ENCODE measurements at places on chromosomes 4 and X. TPM values are rescaled to one million over a fixed set of nuclear protein-coding genes. Genes with fewer than 3 reads are reported as not detected.

DNA sequence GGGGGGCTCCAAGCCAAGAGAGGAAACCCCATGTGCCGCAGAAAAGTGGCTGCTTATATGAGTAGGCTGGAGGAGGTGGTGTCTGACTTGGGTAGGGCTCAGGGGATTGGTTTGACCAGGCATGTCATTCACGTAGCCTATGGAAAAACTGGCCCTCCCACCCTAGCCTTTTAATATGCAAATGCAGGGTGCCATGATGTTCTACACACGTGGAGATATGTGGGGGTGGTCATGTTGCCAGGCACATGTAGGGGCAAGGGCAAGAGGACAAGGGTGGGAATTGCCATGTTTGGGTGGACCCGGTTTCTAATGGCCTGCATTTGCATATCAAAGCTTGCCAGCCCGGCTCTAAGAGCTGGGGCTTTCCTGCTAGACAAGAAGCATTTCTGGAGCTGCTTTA lies 86.9 kb upstream of the SHISA3 start:
- no peak for DNase-seq

DNA sequence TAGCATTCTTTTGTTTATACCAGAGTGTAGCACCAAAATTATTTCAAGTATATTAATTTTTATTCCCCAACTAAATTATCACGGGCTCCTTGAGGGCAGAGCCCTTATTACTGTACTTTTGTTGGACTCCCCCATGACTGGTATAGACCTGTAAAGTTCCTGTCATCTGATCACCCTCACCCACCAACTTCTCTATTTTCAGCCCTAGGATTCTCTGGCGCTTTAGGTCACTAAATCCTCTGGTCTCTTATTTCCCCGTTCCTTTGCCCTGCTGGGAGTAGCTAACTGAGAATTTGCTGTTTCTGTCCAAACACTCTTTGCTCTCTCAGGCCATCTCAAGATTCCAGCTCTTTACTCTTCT lies 3.2 kb upstream of the XKRX start:
- no peak for DNase-seq

GRCh38 chr4:176641237-176641636 lies 151.5 kb downstream of the VEGFC start:
- no peak for DNase-seq

The NAP1L3 gene
- total RNA-seq = 14.3 TPM

The MAGEA8 gene
- total RNA-seq = not detected

- no peak for DNase-seq
Observed at GRCh38 chr4:53937918-53938317, 126.5 kb downstream of the CHIC2 start.

DNA sequence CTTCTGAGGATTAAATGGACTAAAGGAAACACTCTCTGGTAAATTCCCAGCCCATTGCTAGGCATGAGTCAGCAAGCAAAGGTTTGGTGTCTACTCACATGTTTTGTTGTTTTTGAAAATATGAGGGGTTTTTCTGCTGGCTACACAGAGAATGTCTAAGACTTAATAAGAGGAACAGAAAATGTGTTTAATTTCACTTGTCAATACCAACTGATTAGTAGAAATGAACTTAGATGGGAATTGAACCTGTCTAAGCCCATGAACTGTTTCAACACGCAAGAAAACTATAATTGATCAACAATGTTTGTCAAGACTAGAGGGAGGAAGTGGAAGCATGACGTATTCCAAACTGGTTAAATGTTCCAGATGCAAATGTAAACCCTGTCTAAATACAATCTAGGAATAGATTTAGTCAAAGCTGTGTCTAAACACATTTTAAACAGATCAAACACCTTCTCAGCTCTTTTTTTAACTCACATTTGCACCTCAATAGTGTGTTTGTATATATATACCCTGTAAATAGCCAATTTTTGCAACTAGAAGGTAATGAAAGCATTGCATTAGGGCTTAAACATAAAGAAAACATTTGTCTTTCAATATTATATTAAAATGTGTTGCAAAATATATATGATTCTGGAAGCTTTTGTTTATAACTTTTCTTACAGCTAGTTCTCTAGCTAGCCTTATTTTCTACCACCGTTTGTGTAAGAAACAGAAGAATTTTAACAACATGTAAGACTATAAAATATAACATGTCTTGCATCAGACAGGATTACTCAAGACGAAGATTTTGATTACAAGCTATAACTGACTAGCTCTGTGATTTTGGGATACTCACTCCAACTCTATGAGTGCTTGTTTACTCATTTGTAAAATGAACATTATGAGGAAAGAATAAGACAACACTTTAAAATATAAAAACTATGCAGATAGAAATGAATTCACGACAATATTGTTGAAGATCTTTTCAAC lies 607.8 kb downstream of the FSTL5 start:
- no peak for DNase-seq

DNA sequence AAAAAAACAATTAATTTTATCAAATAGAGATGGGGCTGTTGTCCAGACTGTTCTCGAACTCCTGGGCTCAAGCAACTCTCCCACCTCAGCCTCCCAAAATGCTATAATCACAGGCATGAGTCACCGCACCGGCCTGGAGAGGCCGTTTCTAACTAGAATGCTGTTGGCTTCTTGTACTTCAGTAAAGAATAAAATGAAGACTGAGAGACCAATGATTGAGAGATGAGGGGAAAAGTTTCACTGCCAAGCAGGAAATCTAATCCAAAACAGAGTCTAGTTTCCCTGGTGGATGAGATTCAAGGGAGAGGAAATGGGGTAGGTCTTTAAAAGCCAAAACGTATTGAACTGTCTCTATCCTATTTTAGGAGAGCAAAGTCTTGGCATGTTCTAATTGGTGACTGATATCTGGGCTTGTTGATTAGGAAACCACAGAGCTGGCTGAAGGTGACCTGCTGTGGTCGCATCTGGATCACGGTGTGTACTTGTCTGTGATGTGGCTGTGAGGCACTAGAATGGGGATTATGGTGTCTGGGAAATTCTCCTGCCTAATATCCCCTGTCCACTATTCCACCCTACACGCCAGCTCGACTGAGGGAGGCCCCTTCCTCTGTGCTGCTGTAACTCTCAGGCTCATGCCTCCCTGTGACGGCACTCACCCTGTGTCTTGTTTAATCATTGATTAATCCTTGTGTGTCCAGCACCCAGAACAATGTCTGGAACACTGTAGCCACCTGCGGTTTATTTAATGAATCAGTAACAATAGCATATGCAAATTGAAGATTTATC lies 15.0 kb upstream of the TRIM2 start:
- DNase-seq = no peak

DNA sequence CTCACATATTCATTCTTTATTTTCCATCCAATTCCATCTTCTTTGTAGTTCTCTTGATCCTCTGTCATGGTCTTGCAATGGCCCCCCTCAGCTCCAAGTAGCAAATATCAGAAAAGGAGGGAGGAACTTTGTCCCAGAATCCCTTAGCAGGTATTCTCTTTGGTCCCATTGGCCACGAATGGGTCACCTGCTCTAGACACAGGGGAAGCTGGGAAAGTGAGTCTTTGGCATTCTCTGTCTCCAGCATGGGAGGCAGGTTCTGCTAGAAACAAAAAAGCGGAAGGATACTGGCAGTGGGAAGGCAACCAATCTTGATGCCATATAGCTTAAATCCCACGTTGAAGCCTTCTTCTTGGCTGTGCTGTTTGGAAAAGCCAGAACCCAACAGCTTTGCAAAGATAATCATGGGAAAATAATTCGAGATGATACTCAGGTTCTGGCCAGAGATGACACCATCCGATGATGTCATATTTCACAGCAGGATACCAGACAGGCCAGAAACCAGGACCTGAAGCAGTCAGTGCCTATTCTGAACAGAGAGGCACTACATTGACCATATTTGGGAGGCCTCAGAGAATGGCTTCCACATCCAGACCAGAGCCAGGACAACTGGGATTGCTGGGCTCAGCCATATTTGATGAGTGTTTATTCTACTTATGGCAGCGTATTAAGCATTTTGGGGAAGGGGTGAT lies 110.4 kb upstream of the ATXN3L start:
- DNase-seq = no peak

The ZDHHC15 gene
- total RNA-seq = 0.08 TPM

The TLR6 gene
- total RNA-seq = 2.5 TPM

The ERAS gene
- not detected for total RNA-seq

All from osteocyte (in vitro differentiated cells).